Memory B cell (primary cell): ENCODE measurements at places on chromosomes 2 and 18.

- H3K4me3 ChIP-seq = no peak overlapping the region
- peaks cover 4% of the 10 kb centered on the region for H3K4me1 ChIP-seq
- no peak overlapping the region for H3K27ac ChIP-seq
Measured at GRCh38 chr2:43452318-43452731, 143.5 kb downstream of the THADA start.

DNA sequence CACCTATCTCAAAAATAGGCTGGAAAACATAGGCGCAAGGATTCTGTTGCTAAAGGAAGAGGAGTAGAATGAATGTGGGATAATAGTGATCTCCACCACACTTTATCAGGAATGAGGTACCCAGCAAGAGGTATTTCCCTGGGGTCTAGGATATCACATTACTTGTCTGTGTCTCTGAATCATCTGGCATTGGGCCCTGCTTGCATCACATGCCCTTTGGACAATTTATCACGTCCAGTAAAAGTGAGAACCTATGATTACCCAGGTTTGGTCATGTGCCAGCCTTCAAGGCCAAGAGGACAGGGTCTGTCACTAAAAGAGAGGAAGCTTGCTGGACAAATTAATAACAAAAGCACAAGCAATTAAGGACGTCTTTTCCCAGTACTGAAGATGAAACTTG, 11.4 kb upstream of the TRAPPC8 start:
- peaks cover 4% of the 10 kb centered on the region for H3K27me3 ChIP-seq
- H3K36me3 ChIP-seq = no peaks in the 10 kb centered on the region
- no peaks in the 10 kb centered on the region for H3K4me1 ChIP-seq
- no peak overlapping the region for H3K27ac ChIP-seq
- no peak overlapping the region for H3K4me3 ChIP-seq

DNA sequence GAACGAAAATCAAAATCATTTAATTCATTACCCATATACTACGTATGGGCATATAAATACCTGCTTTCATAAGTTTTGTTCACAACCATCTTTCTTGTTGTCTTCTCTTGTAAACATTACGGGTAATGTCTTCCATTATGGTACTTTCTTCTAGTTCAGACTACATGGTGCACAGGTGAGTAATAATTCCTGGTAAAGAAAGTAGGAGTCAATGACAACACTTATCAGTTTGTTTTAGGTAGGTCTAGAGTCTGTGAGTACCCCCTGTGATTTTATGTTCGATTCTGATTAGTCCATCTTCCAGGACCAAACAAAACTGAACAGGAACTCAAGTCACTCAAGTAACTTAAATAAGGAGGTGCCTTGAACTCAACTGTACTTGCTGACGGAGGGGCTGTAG, 25.2 kb upstream of the CTLA4 start:
- no peak overlapping the region for H3K27ac ChIP-seq
- peaks cover 3% of the 10 kb centered on the region for H3K4me1 ChIP-seq
- DNase-seq = no peak
- H3K4me3 ChIP-seq = no peak overlapping the region
- peaks cover 17% of the 10 kb centered on the region for H3K27me3 ChIP-seq

- H3K4me3 ChIP-seq = peak overlapping the region; percentile 43
- H3K4me1 ChIP-seq = peaks cover 49% of the 10 kb centered on the region
- DNase-seq = no peak
- H3K27me3 ChIP-seq = no peaks in the 10 kb centered on the region
- H3K27ac ChIP-seq = peak overlapping the region; percentile 80
Measured at GRCh38 chr2:134669731-134670669, 48.8 kb downstream of the TMEM163 start.

- H3K36me3 ChIP-seq = no peaks in the 10 kb centered on the region
- peaks cover 18% of the 10 kb centered on the region for H3K4me1 ChIP-seq
- peaks cover 28% of the 10 kb centered on the region for H3K27me3 ChIP-seq
- H3K27ac ChIP-seq = peak overlapping the region; percentile 17
Measured at GRCh38 chr2:27264753-27265535, 2.1 kb upstream of the SLC30A3 start.

DNA sequence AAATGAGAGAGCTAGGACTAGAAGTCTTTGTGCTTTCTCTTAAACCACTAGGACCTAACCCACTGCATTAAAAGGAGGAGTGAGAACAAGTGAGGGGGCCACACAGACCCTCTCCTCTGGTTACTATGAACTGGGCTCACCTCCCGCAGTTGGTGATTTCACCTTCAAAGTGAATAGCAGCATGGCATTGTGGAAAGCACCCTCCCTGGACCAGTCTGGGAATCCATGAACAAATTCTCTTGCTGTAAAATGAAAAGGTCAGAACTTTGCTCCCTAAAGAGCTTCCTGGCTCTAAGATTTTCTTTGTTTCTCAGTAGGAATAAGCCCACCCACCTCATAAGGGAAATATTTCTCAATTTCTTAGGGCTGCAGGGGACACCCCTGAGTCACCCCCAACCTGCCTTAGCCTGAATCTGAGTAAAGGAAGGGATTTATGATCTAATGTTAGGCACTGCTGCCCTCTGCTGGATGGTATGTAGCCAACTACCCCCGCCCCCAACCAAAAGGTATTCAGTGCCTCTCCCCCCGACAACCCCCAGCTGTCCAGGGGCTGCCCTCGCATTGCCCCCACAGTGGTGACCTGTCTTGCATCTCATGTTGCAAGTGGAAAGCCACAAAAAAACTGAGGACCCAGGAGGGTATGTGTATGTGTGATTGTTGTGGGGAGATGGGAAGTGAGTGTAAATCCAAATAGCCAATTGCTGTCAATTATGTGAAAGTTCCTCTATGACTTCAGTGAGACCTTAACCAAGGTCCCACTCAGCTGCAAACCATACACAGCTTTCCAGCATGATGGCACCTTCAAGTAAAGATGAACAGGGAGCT, 230.9 kb upstream of the SLC14A2 start:
- H3K27ac ChIP-seq = no peak overlapping the region
- peak; percentile 62 for DNase-seq
- H3K4me1 ChIP-seq = no peaks in the 10 kb centered on the region
- H3K36me3 ChIP-seq = no peaks in the 10 kb centered on the region
- H3K27me3 ChIP-seq = peaks cover 12% of the 10 kb centered on the region

DNA sequence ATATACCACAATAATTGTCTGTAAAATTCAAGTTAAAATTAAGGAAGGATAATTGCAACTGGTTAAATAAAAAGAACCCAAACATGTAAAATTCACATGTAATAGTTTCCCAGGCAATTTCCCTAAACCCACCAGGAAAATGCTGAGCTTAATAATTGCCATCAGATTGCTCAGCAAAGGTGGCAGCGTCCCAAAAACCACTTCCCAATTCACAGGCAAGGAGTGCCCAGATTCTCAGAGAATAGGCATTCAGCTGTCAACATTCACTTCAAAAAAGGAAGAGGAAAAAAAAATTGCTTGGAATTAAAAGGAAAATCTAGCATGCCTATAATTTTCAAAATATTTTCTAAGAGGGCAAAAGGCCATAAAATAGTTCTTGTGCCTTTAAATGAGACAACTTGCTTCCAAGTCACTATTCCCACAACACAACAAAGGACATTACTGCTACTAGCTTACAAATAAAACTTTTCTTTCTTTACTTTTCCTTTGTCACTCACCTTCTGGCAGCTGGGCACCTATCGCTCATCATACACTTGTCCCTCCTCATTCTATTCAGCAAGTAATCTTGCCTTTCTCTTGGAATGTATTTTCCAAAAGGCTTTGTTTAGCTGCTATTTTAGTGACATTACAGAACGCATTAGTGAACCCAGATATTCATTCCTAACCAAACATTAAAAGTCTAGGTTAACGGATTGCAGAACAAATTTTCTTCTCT, 15.2 kb downstream of the SRBD1 start:
- no peak for DNase-seq
- H3K27ac ChIP-seq = no peak overlapping the region
- peaks cover 11% of the 10 kb centered on the region for H3K4me1 ChIP-seq
- no peaks in the 10 kb centered on the region for H3K27me3 ChIP-seq
- peaks cover 61% of the 10 kb centered on the region for H3K36me3 ChIP-seq

DNA sequence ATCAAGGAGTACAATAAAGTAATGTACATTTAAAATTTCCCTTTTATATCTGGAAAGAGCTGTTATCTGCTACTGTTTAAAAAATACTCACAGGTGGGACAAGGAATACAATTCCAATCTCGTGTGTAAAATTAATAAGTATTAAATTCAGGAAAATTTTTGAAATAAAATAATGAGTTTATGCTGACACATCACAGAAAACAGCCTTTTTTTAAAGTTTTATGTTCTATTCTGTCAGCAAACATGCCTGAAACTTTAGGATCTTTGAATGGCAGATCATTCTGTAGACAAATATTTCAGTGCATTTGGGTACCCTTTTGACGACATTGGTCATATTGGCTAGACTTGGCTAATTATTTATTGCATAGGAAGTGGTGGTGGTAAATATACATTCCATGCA, 254.4 kb upstream of the ETAA1 start:
- H3K4me1 ChIP-seq = no peaks in the 10 kb centered on the region
- no peaks in the 10 kb centered on the region for H3K36me3 ChIP-seq
- no peak for DNase-seq
- no peak overlapping the region for H3K27ac ChIP-seq
- H3K27me3 ChIP-seq = no peaks in the 10 kb centered on the region

GRCh38 chr2:28152585-28153280, 239.9 kb upstream of the FOSL2 start:
- no peak for DNase-seq
- H3K27me3 ChIP-seq = no peaks in the 10 kb centered on the region
- no peak overlapping the region for H3K27ac ChIP-seq
- H3K4me1 ChIP-seq = no peaks in the 10 kb centered on the region
- no peak overlapping the region for H3K4me3 ChIP-seq

DNA sequence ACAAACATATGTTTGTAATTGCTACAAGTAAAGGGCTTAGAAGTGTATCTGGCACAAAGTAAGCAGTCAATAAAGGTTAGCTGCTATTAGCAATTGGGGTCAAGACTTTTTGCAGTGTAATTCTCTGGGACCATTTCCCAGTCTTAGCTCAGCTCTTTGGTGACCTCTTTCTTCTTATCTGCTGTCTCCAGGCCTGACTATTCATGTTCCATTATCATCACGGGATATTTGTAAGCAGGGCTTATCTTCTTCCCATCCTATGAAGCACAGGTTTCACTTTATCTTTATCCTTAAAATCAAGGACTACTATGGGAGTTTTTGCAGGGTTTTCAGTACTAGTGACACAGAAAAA, 131.7 kb downstream of the DOCK10 start:
- H3K27ac ChIP-seq = peak overlapping the region; percentile 77
- no peak overlapping the region for H3K4me3 ChIP-seq
- no peaks in the 10 kb centered on the region for H3K27me3 ChIP-seq
- H3K36me3 ChIP-seq = peaks cover 25% of the 10 kb centered on the region
- no peak for DNase-seq

- peak overlapping the region; percentile 77 for H3K4me3 ChIP-seq
- peaks cover 8% of the 10 kb centered on the region for H3K36me3 ChIP-seq
- no peak overlapping the region for H3K27ac ChIP-seq
- no peak for DNase-seq
- no peaks in the 10 kb centered on the region for H3K27me3 ChIP-seq
- peaks cover 9% of the 10 kb centered on the region for H3K4me1 ChIP-seq
Measured at GRCh38 chr2:25251071-25251421, 82.7 kb upstream of the POMC start.

DNA sequence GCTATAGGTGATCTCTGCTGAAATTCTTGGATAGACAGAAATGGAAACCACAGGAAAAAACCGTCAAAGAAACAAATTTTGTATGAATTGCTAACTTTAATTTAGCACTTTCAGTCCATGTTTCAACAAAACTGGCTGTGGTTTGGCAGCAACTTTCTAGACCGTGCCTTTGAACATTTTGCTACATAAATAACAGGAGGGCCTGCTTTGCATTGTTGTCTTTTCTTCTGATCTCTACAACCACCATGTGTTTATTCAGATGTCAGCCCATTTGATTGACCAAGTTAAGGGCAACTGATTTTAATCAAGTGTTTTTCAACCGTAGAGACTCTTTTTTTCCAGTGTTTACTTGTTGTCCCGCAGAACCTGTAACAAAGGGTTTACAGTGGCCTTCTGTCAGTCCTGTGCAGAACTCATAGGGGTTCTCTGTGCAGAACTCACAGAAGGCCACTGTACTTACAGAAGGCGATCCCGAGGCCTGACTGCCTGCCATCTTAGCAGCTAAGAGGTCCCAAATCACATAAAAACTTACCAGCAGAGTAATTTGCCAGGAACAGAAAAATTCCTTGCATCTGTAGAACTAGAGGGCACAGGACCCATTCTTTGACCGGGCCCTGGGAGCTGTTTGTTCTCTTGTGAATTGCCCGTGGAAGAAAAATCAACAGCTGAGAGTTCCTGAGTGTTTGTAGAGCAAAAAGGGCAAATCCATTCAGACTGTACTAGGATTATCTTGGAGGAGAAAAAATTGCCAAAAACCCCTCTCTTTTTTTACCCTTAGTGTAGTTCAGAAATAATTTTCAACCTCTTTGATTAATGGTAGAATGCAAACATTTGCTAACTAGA, 120.6 kb downstream of the PRKRA start:
- DNase-seq = no peak
- H3K4me3 ChIP-seq = no peak overlapping the region
- no peak overlapping the region for H3K27ac ChIP-seq
- H3K27me3 ChIP-seq = peaks cover 2% of the 10 kb centered on the region

DNA sequence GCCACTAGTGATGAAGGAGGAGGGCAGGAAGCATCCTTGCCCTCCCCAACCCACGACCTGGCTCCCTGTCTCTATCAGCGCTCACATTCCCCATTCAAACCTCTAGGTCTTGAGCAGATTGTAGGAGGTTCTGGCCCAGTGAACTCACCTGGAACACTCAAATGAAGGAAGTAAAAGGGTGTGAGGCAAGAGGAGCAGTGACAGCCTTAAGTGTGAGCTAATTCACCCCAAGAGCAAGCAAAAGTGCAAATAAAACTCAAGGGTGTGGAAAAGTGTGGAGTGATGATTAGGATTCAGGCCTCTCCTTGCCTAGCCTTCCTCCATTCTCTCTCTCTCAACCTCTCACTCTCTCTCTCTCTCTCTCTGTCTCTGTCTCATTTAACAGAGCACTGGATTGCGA, 41.0 kb downstream of the CYBRD1 start:
- no peak for DNase-seq
- peaks cover 3% of the 10 kb centered on the region for H3K27me3 ChIP-seq
- no peaks in the 10 kb centered on the region for H3K36me3 ChIP-seq

DNA sequence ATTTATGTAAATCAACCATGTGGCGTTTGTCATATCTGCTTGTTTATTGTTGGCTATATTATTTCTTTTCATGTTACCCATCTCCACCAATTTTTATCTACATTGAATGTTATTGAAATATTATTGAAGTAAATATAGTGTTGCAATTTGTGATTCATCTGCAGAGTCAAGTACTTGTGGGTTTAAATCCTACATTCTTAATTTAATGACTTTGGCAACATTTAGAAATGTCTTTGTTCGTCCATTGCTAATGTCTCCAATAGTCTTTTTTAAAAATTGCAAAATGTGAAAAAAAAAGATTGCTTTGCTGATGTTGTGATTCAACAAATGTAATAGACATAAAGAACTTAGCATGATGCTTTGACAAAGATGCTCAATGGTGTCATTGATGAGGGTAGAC, 1572.8 kb upstream of the PIK3C3 start:
- H3K27me3 ChIP-seq = no peaks in the 10 kb centered on the region
- DNase-seq = no peak
- no peaks in the 10 kb centered on the region for H3K4me1 ChIP-seq
- no peak overlapping the region for H3K4me3 ChIP-seq
- H3K27ac ChIP-seq = no peak overlapping the region

- no peaks in the 10 kb centered on the region for H3K4me1 ChIP-seq
- DNase-seq = no peak
- H3K27ac ChIP-seq = no peak overlapping the region
- H3K27me3 ChIP-seq = no peaks in the 10 kb centered on the region
- no peak overlapping the region for H3K4me3 ChIP-seq
Measured at GRCh38 chr2:37039580-37039979, 44.6 kb downstream of the HEATR5B start.

- H3K27me3 ChIP-seq = no peaks in the 10 kb centered on the region
- H3K4me1 ChIP-seq = peaks cover 2% of the 10 kb centered on the region
- H3K27ac ChIP-seq = peak overlapping the region; percentile 12
- no peak for DNase-seq
- peaks cover 34% of the 10 kb centered on the region for H3K36me3 ChIP-seq
Measured at GRCh38 chr2:143742581-143742980, 613.4 kb downstream of the ARHGAP15 start.
